Stimulated activated CD8-positive, alpha-beta memory T cell treated with anti-CD3 and anti-CD28 coated beads, Interleukin-15, amount 100 ng/mL, for 1 hour (primary cell): ENCODE measurements at places on chromosomes 16 and 17.
A peak's percentile ranks its signal among the peaks of the same experiment; 100 is the strongest.

DNA sequence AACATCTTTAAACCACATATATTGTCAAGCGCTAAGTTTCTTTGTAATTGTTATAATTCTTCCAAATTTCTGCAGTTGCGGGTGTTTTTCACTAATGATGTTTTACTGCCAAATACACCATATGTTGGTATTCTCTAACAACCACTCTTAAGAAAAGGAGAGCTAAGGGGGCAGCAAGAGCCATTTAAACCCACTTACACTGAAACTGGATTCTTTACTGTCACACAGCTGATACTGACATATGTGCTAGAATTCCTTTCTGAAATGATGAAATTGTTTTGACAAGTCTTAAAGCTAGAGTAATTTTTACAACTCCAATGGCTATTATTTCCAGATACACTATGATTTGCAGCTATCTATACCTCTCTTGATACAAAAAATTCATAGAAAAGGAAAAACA lies 483.1 kb downstream of the CDH11 start:
- no peak for DNase-seq

DNA sequence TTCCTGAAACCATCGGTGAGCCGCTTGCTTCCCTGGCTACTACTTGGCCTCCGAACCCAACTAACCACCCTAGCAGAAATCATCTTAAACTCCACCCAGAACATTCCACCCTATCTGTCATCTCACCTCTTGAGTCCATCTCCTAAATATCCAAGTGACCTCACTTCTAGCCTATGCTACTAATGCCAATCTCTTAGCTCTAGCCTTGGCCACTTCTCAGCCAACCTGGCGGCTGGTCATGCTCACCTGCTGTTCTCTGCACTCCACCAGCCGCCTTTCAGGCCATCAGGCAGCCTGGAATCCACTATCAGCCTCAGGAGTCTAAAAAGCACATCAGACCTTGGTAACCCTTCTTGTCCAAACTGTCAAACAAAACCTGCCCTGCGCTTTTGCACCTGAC lies 11.9 kb upstream of the CYTH1 start:
- no peak for DNase-seq

GRCh38 chr17:16243385-16243784 lies 26.4 kb downstream of the PIGL start:
- DNase-seq, result no peak

GRCh38 chr17:9242497-9242881 lies 221.2 kb downstream of the NTN1 start:
- DNase-seq, result no peak

DNA sequence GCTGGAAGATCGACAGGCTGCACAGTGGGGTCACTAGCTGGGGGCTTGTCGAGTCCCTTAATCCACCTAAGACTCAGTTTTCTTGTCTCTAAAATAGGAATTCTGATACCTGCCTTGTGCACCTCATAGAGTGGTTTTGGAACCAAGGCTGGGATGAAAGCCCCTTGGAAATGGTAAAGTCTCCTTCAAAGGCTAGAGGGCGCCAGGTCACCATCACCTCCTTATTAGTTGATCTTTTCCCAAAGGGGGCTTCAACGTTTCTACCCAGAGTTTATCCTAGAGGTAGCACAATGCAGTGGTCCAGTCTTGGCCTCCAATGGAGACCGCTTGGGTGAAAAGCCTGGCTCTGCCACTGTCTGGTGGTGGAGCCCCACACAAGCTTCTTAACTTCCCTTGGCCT lies 158.2 kb downstream of the AIPL1 start:
- no peak for DNase-seq

GRCh38 chr17:57565176-57565575 lies 179.9 kb downstream of the CCDC182 start:
- DNase-seq, result no peak

DNA sequence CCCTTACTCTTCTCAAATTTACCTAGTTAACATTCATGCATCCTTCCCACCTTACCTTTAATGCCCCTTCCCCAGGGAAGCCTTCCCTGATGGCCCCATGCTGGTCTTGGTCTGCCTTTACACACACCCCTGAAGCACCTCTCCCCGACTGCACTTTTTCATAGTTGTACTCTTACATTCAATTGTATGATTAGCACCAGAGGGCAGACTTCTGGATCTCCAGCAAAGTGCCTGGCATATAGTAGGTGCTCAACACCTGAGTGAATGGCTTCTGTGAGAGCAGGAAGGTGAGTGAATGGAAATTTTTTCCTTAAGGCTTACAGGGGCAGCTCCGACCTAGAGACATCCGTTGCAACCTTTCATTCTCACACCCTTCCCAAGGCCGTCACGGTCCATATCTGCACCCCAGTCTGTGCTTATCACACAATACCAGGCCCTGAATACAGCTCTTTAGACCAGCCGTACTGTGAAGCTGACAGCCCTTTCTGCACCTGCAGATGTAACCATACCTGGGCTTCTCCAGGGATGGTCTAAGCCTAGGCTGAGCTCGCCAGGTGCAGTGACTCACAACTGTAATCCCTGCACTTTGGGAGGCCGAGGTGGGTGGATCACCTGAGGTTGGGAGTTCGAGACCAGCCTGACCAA lies 4.4 kb downstream of the PGAP3 start:
- no peak for DNase-seq

DNA sequence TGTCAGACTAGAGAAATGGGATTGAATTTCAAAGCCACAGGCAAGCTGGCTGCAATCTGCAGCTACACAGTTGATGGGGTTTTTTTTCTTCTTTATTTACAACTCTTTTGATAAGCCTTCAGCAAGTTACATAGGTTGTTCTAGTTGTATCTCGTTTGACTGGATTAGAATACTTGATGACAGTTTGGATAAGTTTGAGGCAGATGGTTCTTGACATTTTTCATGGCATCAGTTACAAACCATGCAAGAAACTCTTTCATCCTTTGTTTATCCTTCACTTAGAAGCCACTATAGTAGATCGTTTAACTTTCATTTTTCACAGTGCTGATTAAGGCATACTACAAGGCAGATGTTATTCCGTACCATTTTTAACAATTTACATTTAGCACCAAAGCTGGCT lies 238.9 kb downstream of the TOX3 start:
- DNase-seq, result no peak

GRCh38 chr17:18120461-18121017 lies 12.0 kb downstream of the MYO15A start:
- DNase-seq, result no peak

DNA sequence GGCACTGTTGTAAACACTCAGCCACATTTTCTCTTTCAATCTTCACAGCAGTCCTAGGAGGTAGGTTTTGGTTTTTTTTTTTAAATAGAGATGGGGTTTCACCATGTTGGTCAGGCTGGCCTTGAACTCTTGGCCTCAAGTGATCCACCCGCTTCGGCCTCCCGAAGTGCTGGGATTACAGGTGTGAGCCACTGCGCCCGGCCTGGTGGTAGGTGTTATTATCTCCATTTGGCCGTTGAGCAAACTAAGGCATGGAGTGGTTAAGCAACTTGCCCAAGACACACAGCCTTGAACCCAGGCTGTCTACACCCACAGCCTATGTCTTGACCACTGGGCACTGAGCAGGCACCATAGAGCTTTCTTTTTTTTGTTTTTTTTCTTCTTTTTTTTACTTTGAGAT lies 8.6 kb downstream of the SGCA start:
- no peak for DNase-seq

GRCh38 chr16:77169650-77170236 lies 21.2 kb upstream of the MON1B start:
- no peak for DNase-seq

GRCh38 chr17:19867079-19867328 lies 732 bp downstream of the ULK2 start:
- peak; percentile 20 for DNase-seq

GRCh38 chr16:58628845-58629732 lies 537 bp downstream of the CNOT1 start:
- peak; percentile 17 for DNase-seq

DNA sequence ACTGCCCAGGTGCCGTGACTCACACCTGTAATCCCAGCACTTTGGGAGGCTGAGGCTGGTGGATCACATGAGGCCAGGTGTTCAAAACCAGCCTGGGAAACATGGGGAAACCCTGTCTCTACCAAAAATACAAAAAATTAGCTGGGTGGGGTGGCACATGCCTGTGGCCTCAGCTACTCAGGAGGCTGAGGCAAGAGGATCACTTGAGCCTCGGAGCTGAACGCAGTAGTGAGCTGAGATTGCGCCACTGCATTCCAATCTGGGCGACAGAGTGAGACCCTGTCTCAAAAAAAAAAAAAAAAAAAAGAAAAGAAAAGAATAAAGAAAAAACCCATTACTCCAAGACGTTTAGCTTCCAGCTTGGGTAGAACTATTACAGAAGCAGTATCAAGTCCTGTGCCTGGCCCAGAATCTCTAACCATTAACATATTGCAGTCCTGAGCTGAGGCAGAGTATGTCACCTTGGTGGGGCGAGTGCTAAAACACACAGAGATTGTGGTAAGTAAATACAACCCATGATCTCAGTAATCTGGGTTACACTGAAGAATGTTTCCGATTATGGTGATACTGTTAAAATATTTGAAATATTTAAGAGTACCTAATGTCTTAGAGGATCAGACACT lies 23.2 kb upstream of the CFAP20 start:
- no peak for DNase-seq

DNA sequence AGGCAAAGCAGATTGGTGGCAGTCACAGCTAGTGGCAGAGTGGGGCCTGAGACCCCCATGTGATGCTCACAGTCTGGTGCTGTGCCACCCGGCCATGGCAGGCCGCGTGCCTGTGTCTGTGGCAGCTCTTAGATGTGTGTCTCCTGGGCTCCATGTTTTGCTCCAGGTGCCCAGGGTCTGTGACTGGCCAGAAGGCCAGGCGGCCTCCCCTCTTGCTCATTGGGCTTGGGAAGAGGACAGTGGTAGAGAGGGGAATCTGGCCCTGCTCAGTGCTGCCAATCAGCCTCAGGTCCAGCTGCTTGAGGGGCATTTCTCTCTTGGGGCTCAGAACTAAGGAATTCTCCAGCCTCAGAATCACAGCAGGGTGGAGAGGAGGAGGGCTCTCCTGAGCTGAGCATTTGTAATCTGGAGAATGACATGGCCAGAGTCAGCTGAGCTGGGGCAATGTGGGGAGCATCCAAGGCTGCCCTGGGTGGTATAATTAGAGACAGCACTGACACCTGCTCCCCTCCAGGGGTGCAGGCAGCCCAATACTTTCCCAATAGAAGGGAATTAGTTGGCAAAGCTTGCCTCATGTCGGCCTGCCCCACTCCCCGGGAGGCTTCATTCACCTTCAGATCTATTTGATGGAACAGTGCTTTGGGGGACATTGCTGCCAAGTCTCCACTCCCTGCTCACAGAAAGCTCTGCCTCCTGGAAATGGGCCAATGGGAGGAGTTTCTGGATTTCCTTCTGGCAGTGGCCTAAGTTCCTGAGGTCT lies 2.7 kb upstream of the LASP1NB start:
- DNase-seq, result no peak

DNA sequence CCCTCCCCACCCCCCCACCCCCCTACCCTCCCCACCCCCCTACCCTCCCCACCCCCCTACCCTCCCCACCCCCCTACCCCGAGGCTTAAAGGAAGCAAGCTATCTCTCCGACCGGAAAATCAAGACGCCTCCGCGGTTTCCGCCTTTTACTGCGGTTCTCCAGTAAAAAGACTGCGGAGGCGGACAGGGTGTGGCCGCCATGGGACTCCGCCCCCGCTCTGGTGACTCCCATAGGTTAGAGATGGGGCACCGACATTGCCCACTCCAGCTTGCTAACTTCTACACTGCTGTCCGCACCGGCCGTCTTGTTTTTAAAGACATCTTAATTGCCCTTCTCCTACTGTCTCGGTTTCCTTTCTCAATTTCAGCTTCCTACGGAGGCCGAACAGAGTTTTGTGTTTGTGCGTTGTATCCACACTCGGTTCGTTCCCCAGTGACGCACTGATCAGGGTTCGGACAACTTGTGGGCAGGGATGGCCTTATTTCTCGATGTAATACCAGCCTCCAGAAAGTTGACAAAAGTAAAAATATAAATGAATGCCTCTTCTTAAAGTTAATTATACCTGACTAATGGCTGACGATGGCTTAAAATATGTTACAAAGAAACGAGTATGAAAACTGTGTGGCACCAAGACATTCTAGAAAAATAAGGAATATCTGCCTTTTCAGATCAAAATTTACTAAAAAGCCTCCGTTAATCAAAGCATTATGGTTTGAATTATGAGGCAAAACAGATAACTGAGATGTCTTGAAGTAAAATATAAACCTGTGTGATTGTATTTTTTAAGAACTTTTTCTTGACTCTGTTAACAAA lies 1.1 kb upstream of the ZNF200 start:
- DNase-seq, result no peak

DNA sequence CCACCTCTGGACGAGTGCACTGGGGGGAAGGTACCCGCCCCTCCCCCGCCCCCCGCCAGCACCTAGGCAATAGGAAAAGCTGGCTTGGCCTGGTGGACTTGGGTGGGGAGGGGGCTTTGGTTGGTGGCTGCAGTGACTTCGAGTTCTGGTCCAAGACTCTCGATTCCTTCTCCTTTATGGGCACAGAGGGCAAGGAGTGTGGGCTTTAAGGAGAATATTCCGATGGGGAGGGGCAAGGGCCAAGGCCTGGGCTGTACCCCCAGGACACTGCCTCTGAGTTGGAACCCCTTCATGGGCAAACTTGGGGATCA lies 409 bp downstream of the ACSF2 start:
- no peak for DNase-seq

- no peak for DNase-seq
Measured at GRCh38 chr16:50195276-50195675, 42.2 kb downstream of the TENT4B start.

GRCh38 chr17:53141731-53142130 lies 681.0 kb upstream of the KIF2B start:
- DNase-seq, result no peak

- no peak for DNase-seq
Measured at GRCh38 chr17:49572806-49573420, 2.8 kb upstream of the NXPH3 start.

DNA sequence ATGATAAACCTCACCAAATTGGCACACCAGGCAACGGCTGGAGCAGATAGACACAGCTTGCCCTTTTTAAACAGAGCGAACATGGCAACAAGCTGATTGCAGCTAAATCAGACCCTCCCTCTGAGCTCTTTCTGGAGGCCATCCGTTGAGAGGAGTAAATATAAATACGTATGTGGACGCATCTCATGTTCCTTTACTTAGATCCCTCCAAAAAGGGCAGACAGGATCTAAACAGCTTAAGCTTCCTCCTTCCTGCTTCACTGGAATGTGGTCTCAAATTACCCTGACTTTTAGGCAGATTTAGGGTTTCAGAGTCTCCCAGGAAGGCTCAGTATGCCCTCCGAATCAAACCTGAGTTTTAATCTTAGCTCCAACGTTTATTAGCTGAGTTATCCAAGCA lies 204.7 kb upstream of the GOT2 start:
- no peak for DNase-seq

DNA sequence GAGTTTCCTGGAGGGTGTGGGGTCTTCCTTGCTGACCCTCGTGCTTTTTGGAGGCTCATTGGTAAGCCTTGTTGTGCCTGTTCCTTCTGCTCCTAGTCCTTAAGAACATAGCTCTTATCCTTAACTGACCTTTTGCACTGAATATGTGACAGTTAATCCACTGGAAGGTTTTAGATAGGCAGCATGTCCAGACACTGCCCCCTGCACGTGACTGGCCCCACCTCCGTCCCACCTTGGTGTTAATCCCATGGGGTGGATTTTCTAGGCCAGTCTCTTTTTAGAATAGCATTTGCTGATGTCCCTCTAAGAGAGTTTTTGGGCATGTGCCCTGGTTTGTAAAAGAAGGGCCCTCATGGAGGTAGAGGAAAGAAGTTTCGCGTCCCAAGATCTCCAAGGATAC lies 58.3 kb downstream of the RBFOX1 start:
- no peak for DNase-seq

GRCh38 chr17:40417258-40417608 lies 463 bp downstream of the TOP2A start:
- no peak for DNase-seq
